ENCODE measurements at places on chromosomes 2 and 18.

- DNase-seq: no peak
These were observed 237.8 kb upstream of the RBMS1 start for GRCh38 chr2:160731415-160731814.

- no peak for DNase-seq
These were observed 457.2 kb downstream of the PIK3C3 start for GRCh38 chr18:42412281-42412680.

DNA sequence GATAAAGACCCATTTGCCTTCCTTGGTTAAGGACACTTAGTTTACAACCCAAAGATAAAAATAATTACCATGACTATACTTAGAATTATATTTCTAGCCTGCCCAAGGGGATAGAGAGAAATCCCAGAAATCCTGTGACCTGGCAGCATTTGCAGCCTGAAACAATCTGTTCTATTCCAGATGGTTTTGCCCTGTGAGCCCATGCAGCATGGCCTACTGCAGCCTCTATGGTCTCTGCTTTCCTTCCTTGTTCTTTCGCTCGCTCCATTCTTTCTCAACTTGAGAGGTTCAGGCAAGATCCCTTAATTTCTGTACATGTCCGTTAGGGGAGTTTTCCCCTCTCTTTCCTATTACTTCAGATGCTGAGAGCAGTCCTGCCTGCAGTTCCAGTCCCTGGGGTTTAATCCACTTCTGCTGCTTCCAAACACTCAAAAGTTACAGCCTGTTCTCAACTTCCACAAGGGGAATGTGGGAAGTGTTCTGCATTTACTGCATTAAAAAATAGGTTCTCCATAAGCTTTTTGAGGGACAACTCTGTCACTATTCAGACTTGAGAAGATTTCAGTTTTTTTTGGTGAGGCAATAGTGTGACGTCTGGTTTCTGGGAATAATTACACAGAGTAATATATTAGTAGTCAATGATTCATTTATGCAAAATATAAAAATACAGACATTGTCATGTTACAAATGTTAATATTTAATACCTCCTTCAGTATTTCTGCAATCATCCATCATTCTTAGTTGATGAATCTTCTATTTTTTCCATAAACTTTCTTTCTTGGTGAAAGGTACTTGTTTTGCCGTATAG is 80.3 kb downstream of the CDCA7 start:
- no peak for DNase-seq

DNA sequence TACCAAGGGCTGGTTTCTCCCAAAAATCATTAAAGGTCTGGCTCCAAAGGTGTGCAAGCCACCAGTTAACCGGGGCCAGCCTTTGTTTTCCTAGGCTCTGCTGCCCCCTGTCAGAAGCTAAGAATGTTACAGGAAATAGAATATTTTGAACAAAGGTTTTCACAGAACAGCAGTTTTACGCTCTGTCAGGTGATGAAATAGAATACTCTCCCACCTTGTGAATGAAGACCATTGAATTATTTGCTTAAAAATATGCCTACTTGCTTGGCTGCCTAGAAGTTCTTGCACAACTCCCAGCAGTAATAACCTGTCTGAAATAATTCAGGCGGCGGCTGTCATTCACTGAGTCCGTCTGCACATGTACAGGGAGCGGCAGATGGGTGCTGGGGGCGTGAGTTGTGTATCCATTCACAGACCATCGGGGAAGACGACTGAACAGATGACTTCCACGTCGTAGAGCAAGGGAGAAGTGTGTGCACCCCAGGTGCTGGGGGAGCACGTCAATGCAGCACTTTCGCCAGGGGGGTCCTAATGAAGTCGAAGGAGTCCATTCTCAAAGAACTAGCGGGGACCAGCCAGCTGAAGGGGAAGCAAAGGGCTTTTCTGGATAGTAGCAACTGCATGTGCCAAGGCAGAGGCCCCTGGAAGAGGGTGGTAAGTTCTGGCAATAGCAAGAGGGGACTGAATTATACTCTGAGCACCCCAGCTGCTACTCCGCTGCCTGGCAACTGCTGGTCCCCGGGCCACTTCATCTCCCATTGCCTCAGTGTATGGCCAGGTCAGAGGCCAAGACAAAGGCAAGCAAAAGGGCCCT is 56.1 kb downstream of the SF3B1 start:
- no peak for DNase-seq

- DNase-seq: no peak
These were observed 10.5 kb upstream of the NOL10 start for GRCh38 chr2:10700078-10700803.

- DNase-seq: no peak
These were observed 5.7 kb upstream of the RTKN start for GRCh38 chr2:74447230-74447999.

- no peak for DNase-seq
These were observed 216.3 kb downstream of the MYT1L start for GRCh38 chr2:2114707-2115245.

GRCh38 chr2:239937866-239938640 is 87.1 kb downstream of the NDUFA10 start:
- no peak for DNase-seq

DNA sequence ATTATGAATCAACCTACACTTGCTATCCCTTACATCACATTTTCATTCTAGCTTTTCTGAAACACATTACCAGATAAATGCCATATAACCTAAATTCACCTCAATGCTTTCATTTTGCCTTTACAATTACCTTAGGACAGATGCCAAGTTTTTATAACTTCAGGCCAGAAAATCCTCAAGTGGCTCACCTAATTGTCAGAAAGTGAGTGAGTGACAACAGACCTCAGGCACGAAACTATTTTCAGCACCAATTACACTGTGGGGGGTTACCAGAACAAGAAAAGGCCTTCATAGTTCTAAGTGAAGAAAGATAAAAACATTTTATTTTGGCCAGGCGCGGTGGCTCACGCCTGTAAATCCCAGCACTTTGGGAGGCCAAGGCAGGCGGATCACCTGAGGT is 52.3 kb upstream of the ST8SIA5 start:
- DNase-seq: no peak

DNA sequence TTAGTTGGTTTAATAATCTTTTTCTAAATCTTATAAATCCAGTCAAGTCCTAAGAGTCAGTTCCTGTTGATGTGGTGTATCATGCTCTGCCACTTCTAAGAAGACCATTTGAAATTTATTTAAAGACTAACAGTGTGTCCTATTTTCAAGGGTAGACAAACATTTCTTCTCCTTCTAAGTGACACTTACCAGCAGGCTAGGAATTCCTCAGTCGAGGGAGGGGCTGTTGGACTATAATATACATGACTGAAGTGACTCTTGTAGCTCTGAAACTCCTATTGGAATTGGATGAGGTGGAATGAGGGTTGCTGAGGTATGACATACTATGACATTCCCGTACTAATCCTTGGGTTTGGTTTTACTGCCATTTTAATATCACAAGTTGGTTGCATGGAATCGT is 30.6 kb downstream of the ITGB6 start:
- no peak for DNase-seq

- no peak for DNase-seq
These were observed 13.1 kb upstream of the MYL12A start for GRCh38 chr18:3234457-3234856.

All from activated T-helper 1 cell treated with anti-CD3 and anti-CD28 coated beads, Interleukin-2, amount 50 U/mL, for 16 hours (primary cell).